Upper lobe of left lung (tissue), 6 donors: ENCODE measurements at places on chromosomes 1 and 21. TPM values are rescaled to one million over a fixed set of nuclear protein-coding genes. Genes with fewer than 3 reads are reported as not detected.
A peak's percentile ranks its signal among the peaks of the same experiment; 100 is the strongest.

Gene LCE2B
- total RNA-seq: not detected

Gene PDPN
- total RNA-seq: 50.8 TPM

Gene LRRC71
- total RNA-seq: 7.7 TPM

Gene SPATA21
- not detected for total RNA-seq

- no peak for DNase-seq
- H3K36me3 ChIP-seq: peaks cover 21% of the 10 kb centered on the region
- no peak overlapping the region for H3K27ac ChIP-seq
- peaks cover 5% of the 10 kb centered on the region for H3K4me1 ChIP-seq
- H3K4me3 ChIP-seq: no peak overlapping the region
- no peaks in the 10 kb centered on the region for H3K27me3 ChIP-seq
Observed at GRCh38 chr1:114455102-114455785, 55.8 kb downstream of the TRIM33 start.

DNA sequence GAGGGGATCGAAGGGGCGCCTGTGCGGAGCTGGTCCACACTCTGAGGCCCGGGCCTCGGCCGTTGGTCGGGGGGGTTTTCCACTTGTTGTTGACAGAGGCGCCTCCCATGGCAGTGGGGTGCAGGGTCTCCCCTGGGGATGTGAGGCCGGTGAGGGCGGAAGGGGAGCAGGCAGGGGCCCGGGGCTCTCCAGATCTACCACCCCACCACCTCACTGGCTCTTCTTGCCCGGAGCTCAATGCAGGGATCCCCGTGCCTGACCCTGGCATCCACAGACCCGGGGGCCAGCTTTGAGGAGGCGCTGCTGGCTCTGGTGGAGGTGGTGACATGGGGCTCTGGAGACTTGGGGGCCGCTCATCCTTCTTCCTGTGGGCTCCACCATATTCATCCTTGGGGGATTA is 7.1 kb upstream of the PEX10 start:
- H3K27ac ChIP-seq: no peak overlapping the region
- no peaks in the 10 kb centered on the region for H3K36me3 ChIP-seq
- H3K4me3 ChIP-seq: no peak overlapping the region
- peaks cover 3% of the 10 kb centered on the region for H3K27me3 ChIP-seq

GRCh38 chr1:182330303-182330702 is 61.3 kb downstream of the GLUL start:
- H3K36me3 ChIP-seq: no peaks in the 10 kb centered on the region
- H3K4me3 ChIP-seq: no peak overlapping the region
- DNase-seq: no peak
- no peaks in the 10 kb centered on the region for H3K27me3 ChIP-seq
- H3K27ac ChIP-seq: no peak overlapping the region

GRCh38 chr1:154877370-154877974 is 7.4 kb upstream of the KCNN3 start:
- no peaks in the 10 kb centered on the region for H3K36me3 ChIP-seq
- no peaks in the 10 kb centered on the region for H3K27me3 ChIP-seq
- no peak overlapping the region for H3K27ac ChIP-seq
- no peak for DNase-seq
- no peak overlapping the region for H3K4me3 ChIP-seq

GRCh38 chr1:111202707-111203623 is 2.5 kb upstream of the DENND2D start:
- H3K27ac ChIP-seq: peak overlapping the region; percentile 91
- no peaks in the 10 kb centered on the region for H3K27me3 ChIP-seq
- DNase-seq: no peak
- no peak overlapping the region for H3K4me3 ChIP-seq
- peaks cover 53% of the 10 kb centered on the region for H3K4me1 ChIP-seq

GRCh38 chr1:83932281-83932680 is 66.7 kb downstream of the TTLL7 start:
- H3K27me3 ChIP-seq: no peaks in the 10 kb centered on the region
- no peaks in the 10 kb centered on the region for H3K4me1 ChIP-seq
- DNase-seq: no peak
- H3K36me3 ChIP-seq: no peaks in the 10 kb centered on the region
- H3K4me3 ChIP-seq: no peak overlapping the region
- H3K27ac ChIP-seq: no peak overlapping the region

DNA sequence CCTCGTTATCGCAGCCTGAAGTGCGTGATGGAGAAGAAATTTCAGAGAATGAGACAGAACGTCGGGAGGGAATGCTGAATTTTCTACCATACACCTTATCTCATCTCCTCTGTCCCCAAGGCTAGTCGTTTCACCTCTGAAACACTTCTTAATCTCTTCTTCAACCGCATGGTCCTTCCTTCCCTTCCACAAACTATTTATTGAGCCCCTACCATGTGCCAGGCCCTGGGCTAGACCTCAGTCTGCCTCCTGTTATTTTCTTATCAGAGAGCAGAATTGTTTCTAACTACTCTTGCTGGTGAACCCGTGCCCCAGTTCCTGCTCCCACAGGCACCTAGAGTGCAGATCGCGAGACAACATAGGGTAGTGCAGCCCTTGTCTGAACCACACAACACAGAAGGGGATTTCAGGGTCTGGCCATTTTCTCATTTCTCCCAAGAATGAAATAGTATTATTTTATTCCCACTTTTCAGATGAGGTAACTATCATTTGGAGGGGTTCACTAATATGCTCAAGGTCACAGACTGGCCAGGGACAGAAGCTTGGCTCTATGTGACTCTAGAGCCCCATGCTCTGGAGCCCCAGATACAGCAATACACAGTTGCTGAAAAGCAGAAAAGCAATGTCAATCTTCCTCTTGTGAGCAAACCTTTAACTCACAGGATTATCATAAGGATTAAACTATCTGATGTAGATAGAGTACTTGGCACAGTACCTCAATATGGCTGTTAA is 598 bp upstream of the ADIPOR1 start:
- peak overlapping the region; percentile 99 for H3K27ac ChIP-seq
- peak overlapping the region; percentile 83 for H3K4me3 ChIP-seq
- peaks cover 15% of the 10 kb centered on the region for H3K36me3 ChIP-seq
- DNase-seq: no peak
- H3K4me1 ChIP-seq: peaks cover 48% of the 10 kb centered on the region

GRCh38 chr1:204345438-204345841 is 14.3 kb downstream of the PLEKHA6 start:
- H3K27ac ChIP-seq: no peak overlapping the region
- no peak overlapping the region for H3K4me3 ChIP-seq
- no peaks in the 10 kb centered on the region for H3K27me3 ChIP-seq
- no peak for DNase-seq
- H3K36me3 ChIP-seq: no peaks in the 10 kb centered on the region
- peaks cover 8% of the 10 kb centered on the region for H3K4me1 ChIP-seq

DNA sequence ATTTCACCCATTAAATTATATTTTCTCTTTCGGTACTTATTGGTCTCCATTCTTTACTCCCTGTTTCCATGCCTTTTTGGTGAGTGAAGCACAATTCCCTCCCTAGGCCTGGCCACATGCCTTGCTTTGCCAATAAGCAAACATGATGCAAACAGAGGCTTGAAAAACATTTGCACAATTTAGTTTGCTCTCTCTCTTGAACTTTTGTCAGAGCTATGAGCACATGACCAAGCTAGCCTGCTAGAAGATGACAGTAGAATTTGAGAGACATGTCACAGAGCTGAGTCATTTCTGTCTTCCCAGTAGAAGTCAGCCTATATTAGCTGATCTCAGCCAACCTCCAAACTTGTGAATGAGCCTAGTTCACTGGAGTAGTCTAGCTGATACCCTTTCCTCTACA is 24.6 kb downstream of the ANGPTL3 start:
- H3K4me1 ChIP-seq: no peaks in the 10 kb centered on the region
- H3K27ac ChIP-seq: peak overlapping the region; percentile 9
- peaks cover 19% of the 10 kb centered on the region for H3K36me3 ChIP-seq
- no peaks in the 10 kb centered on the region for H3K27me3 ChIP-seq
- DNase-seq: no peak
- H3K4me3 ChIP-seq: no peak overlapping the region
